Left renal pelvis (tissue), 4 donors: ENCODE measurements at places on chromosomes 2 and 18. TPM values are rescaled to one million over a fixed set of nuclear protein-coding genes. Genes with fewer than 3 reads are reported as not detected.

DNA sequence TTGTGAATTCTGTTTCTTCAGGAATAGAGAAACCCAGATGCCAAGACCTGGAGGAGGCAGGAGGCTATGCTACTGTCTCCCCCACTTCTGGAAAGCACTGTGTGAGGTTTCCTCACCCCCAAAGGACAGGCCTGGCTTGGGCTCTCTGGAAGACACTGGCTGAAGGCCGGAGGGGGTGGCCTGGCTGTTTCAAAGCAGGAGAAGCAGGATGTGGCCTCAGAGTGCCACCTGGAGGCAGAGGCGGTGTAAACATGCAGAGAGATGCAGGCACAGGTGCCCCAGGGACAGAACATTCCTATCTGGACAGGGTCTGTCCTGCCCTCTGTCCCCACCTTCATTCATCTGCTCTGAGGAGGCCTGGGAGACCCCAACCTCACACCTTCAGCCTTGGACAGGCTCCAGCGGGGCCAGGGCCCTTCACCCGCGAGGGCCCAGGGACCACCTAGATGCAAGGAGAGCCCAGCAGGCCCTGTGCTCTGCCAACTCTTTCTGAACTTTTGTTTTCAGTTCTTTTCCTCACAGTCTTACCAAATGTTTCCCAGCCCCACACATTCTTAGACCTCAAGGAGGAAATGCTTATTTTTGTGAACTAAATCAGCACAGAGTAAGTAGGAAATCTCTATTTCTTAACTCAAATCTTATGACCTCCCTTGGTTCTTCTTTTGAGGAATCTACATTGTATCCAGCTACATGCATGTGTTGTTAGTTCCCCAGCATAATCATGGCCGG, 79.2 kb downstream of the LONRF2 start:
- DNase-seq = peak; percentile 61

GRCh38 chr2:40451918-40452605, at the start of gene SLC8A1:
Gene SLC8A1, minus strand, starts transcription at chr2:40452090.
- peak; percentile 41 for DNase-seq

DNA sequence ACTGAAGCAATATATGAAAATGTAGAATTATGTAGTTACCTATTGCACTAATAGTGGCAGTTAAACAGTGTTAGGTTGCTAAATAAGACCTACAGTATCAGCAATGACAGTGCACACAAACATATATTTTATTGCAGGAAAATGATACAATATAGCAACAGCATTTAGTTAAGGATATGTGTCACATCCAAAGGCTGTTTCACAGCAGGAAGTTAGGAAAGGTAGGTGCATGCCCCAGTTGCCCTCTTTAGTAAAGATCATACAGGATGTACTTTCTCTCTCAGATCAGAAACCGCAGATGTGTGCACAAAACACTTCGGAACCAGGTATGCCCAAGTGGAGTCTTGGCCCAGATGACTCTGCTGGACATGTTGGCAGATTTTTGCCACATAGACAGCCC, 444.1 kb downstream of the XIRP2 start:
- DNase-seq = no peak

DNA sequence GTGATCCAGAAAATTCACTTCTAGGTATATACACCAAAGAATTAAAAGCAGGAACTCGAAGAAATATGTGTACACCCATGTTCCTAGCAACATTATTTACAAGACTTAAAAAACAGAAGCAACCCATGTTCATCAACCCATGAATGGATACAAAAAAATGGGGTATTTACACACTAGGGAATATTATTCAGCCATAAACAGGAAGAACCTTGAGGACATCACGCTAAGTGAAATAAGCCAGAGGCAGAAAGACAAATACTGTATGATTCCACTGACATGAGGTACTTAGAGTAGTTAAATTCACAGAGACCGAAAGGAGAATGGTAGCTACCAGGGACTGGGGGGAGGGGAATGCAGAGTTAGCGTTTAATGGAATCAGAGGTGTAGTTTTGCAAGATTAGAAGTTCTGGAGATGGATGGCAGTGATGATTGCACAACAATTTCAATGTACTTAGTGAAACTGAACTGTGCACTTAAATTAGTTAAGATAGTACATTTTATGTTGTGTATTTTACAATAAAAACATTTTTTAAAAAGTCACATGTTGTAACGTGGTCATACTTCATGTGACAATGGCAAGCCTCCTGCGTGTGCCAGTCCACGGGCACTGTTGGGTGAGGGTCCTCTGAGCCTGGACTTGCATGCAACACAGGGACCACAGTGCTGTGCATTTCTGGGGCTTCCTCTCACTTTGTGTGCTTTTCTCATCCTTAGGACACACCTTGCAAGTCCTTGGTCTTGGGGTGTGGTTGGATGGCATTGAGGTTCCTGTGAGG, 206.1 kb upstream of the HDAC4 start:
- no peak for DNase-seq

DNA sequence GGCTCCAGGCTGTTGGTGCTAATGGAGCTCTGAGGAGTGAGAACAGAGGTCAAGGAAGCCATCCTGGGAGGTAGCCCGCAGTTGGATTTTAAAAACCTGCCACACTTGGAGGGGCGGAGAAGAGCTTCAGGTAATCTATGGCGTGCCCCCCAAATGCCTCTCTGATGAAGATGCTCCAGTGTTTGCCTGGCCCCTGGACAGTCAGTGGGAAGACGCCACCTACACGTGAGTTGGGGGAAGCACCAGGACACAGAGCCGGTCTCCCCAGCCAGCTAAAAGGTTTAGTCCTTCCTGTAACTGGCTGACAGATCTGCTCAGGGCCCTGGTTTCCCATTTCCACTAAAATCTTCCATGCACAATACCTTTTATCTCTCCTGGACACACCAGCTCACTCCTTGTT, 225.0 kb downstream of the TTC32 start:
- no peak for DNase-seq

- no peak for DNase-seq
These were observed 3.4 kb downstream of the CSRNP3 start for GRCh38 chr2:165472922-165473321.

DNA sequence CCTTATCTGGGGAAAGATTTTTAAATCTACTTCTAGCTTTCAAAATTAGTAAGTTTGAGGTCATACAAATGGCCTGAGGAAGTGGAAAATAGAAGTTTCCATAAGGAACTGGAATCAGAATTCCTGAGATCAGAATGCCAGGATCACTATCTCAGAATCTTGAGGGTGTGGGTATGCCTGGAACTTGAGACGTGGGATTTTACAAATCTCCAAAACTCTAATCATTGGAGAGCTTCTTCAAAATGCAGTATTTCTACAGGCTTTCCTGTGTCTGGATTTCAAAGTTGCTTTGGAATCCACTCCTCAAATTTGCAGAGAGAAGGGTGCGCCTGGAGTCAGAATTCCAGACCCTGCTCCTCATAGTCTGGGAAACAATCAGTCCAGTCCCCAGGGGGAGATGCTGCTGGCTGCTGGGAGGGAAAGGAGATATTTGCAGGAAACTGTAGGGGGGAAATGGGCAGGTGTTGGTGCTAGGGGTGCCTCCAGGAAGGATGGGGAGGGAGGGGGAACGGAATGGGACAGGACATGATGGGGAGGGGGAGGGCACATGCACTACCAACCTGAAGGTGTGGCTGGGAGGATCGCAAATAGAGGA, 31.0 kb upstream of the CATIP start:
- no peak for DNase-seq

GRCh38 chr2:108536133-108536780, 2.0 kb downstream of the LIMS1 start:
- DNase-seq = no peak

GRCh38 chr18:3842844-3843243, 392.9 kb downstream of the TGIF1 start:
- DNase-seq = no peak

- DNase-seq = no peak
These were observed 128.5 kb downstream of the RAPGEF4 start for GRCh38 chr2:172864182-172864581.

DNA sequence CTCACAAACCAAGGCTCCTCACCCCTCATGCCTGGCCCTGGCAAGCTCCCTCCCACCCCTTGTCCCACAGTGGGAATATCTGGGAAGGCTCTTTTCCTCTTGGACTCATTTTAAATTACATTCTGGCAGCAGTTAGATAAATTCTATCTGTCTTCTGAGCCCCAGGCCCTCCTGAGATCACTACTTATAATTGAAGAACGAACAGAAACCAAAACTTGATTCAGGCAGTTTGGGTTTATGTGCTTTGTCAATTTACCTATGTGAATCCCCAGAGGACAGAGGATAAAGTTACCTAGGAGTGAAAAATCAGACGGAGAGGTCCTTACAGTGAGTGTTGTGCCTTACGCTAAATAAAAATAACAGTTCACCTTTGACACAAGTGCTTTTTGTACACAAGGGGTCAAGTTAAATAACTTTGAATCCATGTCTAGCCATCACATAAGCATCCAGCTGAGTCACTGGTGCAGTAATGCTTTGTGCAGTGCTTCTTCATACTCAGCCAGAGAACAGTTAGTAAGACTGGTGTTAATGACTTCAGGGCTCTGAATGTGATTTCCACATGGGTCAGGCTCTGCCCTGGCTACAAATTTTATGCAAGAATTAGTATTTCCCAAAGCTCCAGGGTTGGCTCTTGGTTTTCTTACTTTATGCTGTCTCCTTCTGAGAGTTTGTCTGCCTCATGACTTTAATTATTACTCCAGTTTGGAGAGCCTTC, 329.3 kb downstream of the INSIG2 start:
- no peak for DNase-seq

DNA sequence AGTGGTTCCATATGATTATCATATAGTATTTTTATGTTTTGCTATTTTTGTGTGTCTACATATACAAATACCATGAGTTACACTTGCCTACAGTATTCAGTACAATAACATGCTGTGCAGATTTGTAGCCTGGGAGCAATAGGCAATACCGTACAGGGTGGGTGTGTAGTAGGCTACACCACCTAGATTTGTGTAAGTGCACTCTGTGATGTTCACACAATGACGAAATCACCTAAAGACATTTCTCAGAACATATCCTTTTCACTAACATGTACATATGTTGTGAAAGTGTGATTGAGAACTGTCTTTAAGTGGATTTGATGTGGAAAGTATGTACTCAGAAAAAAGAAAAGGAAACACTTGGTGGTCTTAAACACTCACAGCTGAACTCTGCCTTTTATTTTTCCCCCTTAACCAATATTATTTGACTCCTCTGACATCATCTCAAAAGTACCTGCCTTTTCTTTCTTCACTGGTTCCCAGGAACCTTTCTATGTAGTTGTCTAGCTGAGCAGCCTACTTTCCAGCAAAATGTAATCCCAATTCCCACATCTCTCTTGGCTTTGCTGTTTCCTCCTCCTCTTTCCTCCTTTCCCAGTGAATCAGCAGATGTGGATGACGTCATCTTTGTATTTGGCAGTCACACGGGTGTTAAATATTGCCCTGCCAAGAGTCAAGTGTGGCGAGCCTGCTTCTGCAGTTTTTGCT, 47.7 kb downstream of the OSBPL6 start:
- no peak for DNase-seq

DNA sequence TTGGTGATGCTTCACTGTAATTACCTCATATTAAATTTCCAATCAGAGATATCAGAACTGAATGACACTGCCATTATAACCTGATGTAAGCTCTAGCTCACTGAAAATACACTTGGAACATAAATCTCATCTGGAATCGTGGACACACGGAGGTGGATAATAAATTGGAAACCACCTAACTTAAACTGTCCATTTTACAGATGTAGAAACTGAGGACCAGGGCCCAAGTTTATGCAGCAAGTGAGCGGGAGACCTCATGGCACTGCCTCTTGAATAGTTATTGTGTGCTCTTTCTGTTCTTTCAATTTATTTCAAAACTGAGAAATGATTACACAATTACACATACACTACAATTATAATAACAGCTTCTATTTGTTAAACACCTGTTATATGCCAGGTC, 20.8 kb downstream of the CCDC68 start:
- DNase-seq = no peak

- no peak for DNase-seq
These were observed 38.5 kb upstream of the PDCL3 start for GRCh38 chr2:100524331-100524730.

DNA sequence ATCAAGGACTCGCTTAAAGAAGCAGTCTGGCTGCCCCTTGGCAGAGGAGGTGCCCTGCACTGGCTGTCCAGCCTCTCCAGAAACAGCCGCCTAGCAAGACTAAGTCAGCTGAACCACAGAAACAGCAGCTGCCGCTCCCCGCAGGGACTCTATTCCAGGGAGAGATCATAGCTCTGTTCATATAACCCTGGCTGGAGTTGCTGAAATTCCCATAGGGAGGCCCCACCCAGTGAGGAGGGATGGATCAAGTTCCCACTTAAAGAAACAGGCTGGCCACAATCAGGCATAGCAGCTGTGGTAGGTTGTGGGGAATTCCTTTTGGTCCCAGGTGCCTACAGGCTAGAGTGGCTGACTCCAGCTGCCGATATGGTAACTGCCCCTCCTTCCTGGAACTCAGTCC, 74.2 kb upstream of the MC4R start:
- DNase-seq = no peak

- DNase-seq = no peak
These were observed 42.4 kb upstream of the PPM1B start for GRCh38 chr2:44126106-44126797.

GRCh38 chr2:175817221-175817620, 184.8 kb downstream of the LNPK start:
- no peak for DNase-seq

- DNase-seq = no peak
These were observed 196.0 kb downstream of the LDLRAD4 start for GRCh38 chr18:13414521-13414920.

DNA sequence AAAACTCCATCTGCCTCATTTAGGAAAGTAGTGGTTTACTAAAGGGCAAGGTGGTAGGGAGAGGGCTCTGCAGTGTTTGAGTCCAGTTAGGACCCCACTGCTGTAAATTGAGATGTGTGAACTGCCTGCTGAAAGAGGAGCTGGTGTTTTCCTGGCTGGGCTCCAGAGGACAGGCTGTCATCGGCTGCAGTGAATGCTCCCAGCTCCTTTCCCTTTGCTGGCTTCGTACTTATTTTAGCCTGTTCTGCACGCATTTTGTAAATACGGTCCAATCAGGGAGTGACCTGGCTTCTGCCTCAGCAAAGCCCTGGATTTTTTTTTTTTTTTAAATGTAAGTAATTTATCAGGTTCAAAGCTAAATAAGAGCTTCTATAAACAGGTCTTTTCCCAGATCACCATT, 37.5 kb downstream of the SLC4A3 start:
- DNase-seq = no peak

- no peak for DNase-seq
These were observed 38.1 kb upstream of the TCF7L1 start for GRCh38 chr2:85095094-85095493.

- no peak for DNase-seq
These were observed 715.8 kb downstream of the ERBB4 start for GRCh38 chr2:211822686-211823335.

GRCh38 chr2:165632594-165632993, 161.5 kb downstream of the GALNT3 start:
- no peak for DNase-seq

The PROM2 gene
- 26.7 TPM for polyA plus RNA-seq

The DUSP28 gene
- polyA plus RNA-seq = 6.1 TPM

The C2orf78 gene
- not detected for polyA plus RNA-seq

The EVX2 gene
- not detected for polyA plus RNA-seq

The HEATR5B gene
- polyA plus RNA-seq = 22.5 TPM

The ERMN gene
- polyA plus RNA-seq = 0.44 TPM

The GKN2 gene
- polyA plus RNA-seq = not detected

The AOX1 gene
- polyA plus RNA-seq = 3.7 TPM

The UGT1A8 gene
- polyA plus RNA-seq = not detected

The PROC gene
- polyA plus RNA-seq = 0.50 TPM

The DPP10 gene
- 17.4 TPM for polyA plus RNA-seq

The CCDC141 gene
- polyA plus RNA-seq = 1.6 TPM
